ENCODE measurements at places on chromosomes 3 and 15.

- DNase-seq: no peak
Observed at GRCh38 chr15:94286583-94286982, 55.2 kb downstream of the MCTP2 start.

DNA sequence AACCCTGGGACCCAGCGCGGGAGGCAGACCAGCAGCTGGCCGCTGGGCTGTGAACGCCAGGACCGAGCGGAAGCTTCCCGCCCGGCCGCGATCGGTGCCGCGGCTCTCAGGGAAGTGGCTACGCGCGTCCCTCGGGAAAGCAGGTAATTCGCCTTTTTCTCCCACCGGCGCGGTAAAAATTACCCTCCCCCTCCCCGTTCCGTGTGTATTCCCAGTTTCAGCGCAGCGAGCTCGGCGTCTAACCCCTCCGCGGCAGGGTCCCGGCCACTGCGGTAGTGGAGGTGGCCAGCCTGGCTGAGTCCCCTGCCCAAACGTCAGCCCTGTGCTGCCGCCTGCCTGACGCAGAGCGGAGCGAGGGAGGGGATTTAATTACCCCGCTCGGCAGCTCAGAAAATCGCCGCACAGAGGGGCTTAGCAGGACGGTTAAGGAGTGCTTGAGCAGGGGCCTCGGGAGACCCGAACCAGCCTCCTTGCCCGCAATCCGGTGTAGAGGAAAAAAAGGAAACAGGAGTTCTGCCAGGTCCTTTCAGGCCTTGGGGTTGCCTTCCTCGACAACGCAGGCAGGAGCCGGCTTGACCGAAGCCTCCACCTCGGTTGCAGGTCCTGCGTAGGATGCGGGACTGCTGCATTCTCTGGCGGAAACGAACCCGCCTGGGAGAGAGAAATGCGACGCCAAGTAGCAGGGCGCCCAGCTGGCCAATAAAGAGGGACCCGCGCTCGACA lies 2.9 kb downstream of the GATA2 start:
- DNase-seq: peak; percentile 17

DNA sequence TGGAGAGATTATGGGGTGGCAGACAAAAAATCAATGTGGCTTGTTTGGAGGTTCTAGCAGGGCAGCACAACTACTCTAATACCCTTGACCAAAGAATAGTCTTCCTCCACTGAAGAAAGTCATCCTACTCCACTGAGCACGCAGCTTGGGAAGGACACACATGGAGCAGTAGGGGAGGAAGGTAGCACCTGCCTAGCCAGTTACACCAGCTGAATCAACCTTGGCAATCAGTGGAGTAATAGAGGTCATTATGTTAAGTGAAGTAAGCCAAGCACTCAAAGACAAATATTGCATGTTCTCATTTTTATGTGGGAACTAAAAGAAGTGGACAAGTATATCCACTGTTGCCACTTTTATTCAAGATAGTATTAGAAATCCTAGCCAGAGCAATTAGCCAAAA lies 555.8 kb upstream of the ALCAM start:
- DNase-seq: no peak

DNA sequence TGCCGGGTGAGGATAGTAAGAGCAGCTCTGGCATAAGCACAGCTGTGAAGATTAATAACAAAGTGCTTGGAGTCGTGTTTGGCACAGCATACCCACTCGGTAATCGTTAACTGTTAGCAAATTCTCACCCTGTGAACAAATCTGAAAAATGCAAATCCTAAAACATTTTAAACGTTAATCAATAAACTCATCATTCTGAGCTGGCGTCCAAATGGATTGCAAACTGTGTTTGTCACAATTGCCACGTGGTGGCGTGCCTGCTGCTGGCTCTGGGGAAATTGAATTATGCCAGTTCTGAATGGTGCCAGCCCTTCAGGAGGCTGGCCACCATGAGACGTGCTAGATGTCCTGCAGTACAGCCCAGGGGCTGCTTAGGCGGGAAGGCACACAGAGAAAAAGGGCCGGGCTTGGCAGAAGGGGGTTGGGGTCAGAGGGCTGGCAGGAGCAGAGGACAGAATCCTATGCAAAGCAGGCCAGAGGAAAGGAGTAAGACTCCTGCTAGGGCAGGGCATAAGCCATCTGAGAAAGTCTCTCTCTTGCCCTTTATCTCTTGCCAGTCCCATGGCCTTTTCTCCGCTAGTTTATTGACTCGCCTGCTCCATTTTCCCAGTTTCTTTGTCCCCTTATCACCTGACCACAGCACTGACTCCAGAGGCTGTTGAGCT lies 22.1 kb upstream of the POLG start:
- DNase-seq: no peak

DNA sequence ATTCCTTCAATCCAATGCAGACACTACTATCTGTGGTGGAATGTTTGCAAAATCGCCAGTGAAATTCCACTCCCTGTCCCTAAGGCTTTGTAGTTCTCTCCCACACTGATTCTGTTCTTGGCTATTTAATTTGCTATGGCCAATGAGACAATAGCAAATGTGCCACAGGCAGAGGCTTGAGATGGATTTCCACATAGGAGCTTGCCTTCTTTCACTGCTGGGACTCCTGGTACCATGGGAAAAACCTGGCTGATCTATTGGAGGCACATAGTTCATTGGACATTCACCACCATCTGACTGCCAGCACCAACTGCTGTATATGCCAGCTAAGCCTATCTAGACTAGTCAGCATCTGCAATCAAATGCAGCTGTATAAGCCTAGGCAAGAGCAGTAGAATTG lies 103.8 kb downstream of the NR1D2 start:
- DNase-seq: no peak

DNA sequence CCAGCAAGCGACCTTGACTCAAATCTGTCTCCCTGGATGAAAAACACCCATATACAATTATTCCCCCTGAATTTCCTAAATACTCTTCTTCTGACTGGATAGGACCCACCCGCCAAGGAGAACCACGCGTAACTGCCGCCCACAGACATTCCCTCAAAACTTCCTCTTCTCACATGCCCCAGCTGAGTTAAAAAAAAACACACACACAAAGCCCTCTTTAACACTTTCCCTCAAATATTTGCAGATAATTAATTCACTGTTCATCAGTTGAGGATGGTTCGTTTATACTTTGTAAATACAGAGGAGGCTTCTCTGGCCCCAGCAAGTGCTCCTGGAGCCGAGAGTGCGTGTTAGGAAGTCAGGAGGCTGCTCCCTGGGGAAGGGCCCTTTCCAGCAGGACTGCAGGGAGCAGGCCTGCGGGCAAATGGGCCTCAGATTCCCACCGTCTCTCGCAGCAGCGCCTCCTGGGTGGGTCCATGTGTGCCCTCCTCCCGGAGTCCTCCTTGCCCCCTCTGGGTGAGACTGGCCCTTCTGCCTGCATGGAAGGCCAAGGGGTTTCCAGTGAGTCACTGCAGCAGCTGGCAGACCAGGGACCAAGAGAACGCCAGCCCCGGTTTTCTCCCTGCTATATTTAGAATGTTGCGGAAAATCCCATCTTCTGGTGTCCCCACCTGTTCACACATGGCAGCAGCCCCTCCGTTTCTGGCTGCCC lies 46.8 kb downstream of the MGLL start:
- no peak for DNase-seq

GRCh38 chr3:182941719-182942118 lies 38.6 kb downstream of the DCUN1D1 start:
- no peak for DNase-seq

- DNase-seq: no peak
Observed at GRCh38 chr15:82986442-82986780, 401 bp downstream of the RAMAC start.

DNA sequence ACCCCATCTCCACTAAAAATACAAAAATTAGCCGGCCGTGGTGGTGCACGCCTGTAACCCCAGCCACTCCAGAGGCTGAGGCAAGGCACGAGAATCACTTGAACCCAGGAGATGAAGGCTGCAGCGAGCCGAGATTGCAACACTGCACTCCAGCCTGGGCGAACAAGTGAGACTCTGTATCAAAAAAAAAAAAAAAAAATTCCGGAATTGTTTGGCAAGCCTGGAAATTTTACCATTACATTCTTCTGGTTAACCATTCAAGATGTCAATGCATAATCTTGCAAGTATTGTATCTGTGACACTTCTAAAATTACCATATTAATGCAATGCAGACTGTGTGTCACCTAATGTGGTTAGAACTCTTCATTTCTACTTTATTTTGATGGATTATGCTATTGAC lies 67.0 kb downstream of the CSNK1G1 start:
- no peak for DNase-seq

DNA sequence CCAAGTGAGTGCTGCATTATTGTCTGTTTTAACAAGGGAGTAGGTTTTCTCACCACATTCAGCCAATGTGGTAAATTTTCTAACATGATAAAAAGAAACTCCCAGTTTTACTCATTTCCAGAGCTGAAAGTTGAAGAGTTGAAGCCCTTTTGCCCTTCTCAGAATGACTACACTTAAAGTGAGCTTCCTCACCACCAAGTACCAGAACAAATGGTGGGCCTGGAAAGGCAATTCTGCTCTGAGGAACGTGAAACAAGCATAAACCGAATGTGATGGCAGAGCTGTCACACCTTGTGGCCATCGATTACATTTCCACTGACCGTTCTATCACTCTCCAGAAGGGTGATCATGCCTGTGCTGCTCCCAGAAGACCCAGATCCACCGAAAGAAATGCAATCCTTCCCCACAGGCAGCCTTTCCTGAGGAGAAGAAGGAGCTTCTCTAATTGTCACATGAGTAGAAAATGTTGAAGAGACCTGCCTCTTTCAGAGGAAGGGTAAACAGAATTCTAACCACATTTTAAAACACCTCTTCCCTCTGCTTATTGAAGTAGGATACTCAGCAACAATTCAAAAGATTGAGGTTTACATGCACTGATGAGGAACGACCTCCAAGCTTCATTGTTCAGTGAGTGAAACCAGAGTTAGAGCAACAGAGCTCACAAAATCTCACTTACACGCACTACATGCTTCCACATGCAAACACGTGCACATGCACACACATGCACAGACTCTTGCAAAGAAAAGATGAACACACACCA lies 21.4 kb upstream of the CCR9 start:
- DNase-seq: peak; percentile 23

DNA sequence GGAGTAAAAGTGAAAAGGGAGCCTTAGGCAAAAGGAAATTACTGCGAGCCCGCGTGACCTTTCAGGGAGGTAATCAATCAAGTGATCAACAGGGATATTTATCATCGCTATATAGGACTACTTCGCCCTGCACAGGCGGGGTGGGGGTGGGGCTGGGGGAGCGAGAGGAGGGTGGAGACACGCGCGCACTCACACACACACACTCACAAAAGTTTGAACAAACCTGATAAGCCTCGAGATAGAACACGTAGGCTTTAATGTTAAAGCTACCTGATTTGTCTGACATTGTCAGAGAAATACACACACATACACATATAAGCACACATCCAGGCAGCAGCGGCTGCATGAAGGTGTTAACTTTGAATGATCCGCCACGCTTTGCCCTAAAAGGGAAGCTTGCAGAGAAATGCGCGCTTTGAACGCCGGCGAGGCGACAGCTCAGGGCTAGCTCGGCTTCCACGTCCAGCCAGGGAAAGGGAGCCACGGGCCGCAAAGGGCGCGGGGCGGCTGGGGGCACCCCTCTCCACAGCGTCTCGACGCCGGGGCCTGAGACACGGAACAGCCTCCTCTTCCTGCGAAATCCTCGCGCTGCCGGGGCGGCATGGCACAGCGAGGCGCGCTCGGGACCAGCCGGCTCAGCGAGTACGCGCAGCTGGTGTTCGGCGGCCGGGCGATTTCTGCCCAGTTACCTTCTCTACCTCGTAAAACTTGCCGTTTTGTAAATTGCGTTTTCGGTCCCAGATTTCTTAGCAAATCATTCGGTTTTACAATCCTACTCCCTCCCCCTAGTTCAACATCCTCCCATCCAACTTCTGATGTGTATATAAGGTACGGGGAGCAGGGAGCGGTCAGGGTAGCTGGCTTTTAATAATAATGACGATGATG lies 4.8 kb upstream of the MECOM start:
- no peak for DNase-seq

DNA sequence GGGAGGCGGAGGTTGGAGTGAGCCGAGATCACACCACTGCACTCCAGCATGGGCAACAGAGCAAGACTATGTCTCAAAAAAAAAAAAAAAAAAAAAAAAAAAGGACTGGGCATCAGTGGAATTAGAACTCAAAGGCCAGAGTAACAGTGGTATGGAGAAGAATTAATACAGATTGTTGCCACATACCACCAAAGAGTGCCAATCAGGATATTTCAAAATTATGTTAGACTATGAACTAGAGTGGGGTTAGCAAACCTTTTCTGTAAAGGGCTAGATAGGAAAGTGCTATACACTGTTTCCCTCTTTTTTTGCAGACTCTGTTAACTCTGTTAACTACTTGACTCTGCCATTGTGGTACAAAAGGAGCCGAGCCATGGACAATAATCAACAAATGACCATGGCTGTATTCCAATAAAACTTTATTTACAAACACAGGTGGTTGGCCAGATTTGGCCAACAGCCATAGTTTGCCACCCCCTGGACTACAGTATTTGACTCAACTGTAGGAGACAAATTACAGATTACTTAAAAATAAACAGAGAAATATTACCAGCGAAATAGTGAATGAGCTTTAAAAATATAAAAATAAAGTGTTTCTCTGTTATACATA lies 28.6 kb downstream of the DPH3 start:
- DNase-seq: no peak

GRCh38 chr3:102904629-102905028 lies 469.8 kb downstream of the ZPLD1 start:
- DNase-seq: no peak

GRCh38 chr3:106740116-106740515 lies 637.1 kb upstream of the CCDC54 start:
- no peak for DNase-seq

DNA sequence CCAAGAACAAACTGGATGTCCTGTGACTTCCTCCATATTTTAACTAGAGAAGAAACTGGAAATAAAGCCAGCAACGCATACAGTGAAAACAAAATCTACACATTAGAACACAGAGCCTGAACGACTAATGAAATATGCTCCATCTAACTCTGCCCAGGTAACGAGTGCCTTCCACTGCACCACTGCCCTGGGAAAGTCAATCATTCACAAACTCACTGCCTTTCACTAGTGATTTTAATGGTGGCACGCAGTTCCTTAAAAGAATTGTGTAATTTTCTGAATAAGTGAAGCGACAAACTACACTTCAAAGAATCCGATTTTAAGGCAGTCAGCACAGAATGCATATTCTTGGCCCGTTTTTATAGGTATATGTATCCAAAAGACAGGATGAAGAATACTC lies 416.0 kb downstream of the SHQ1 start:
- no peak for DNase-seq

GRCh38 chr3:133877221-133877620 lies 18.5 kb downstream of the RAB6B start:
- no peak for DNase-seq

GRCh38 chr3:188298585-188298984 lies 144.6 kb downstream of the LPP start:
- no peak for DNase-seq

All from activated naive CD4-positive, alpha-beta T cell treated with Interleukin-2 at 50 U/mL for 16 hours (primary cell).